ENCODE measurements at places on chromosomes 13 and 19.

GRCh38 chr19:48656840-48657474 is 11.0 kb upstream of the CA11 start:
- DNase-seq: no peak

- DNase-seq: no peak
These were observed 337 bp upstream of the FXYD7 start for GRCh38 chr19:35142606-35143230.

DNA sequence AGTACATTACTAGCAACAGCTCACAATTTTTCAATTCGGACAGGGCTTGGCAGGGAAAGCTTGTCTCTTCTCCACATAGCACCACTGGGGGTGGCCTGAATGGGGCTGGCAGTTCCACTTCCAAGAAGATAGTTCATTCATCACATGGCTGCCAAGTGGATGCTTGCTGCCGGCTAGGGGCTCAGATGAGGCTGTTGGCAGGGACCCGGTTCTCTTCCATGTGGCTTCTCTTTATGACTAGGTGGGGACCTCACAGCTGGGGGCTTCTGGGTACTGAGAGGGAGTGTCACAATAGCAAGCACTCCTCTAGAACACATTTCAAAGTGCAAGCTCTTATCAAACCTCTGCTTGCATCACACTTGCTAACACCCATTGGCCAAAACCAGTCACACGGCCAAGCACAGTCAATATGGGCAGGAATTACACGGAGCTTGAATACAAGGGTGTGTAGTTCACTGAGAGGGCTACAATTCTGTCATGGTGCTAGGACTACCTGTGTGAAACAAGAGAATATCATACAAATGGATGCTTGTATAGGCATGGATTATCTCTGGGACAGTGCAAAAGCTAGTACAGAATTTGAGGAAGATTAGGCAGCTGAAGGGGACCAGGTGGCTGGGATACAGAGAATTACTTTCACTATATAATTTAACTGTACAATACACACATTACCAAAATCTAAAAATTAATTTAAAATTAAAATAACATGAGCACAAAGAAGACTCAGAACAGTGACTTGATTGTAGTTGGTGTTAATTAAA is 32.3 kb downstream of the ATP7B start:
- no peak for DNase-seq

DNA sequence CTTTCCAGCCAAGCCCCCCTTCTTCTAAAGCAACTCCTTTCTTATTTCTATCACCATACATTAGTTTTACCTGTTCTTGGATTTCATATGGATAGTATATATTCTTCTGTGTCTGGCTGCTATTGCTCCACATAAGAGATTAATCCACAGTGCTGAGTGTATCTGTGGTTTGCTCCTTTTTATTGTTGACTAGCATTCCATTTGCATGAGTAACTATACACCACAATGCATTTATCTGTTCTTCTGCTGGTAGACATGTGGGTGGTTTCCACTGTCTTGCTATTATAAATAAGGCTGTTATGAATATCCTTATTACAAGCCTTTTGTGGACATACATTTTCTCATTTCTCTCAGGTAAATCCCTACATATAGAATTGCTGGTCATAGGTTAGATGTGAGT is 138.2 kb downstream of the SLC7A1 start:
- no peak for DNase-seq

GRCh38 chr19:15294561-15294990 is 37.8 kb downstream of the BRD4 start:
- no peak for DNase-seq

- DNase-seq: peak; percentile 78
These were observed 3.0 kb upstream of the ZFP36 start for GRCh38 chr19:39403331-39404312.

GRCh38 chr13:59689057-59689456 is 474.7 kb downstream of the DIAPH3 start:
- DNase-seq: no peak

- DNase-seq: no peak
These were observed 155.5 kb downstream of the PCCA start for GRCh38 chr13:100244431-100244830.

DNA sequence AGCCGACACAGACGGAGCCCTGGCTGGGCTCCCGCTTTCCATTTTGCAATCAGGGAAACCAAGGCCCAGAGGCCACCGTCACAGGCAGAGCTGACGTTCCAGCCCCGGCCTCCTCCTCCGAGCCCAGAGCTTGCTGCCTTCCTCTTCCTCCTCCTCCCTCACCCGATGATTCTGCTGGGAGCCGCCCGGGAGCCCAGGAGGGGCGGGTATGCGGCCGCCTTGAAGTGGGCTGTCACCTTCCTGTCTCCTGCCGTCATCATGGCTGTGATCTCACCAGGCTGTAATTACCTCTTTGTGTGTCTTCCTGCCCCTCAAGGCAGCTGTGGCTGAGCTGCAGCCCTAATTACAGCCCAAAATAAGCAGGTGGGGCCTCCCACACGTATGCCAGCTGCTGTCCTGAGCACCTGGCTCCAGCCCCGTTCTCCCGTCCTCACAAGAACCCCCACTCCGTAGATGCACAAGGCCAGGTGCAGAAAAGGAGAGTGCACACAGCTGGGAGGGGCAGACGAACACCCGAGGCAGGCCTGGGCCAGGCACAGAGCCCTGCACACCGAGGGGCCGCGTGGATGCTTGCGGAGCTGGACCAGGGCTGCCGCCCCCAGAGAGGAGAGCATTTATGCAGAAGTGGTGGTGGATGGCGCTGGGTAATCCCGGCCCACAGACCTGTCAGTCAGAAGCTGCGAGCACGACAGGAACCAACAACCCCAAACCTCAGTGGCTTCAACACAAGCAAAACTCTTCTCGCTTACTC is 4.0 kb downstream of the TPGS1 start:
- peak; percentile 89 for DNase-seq

DNA sequence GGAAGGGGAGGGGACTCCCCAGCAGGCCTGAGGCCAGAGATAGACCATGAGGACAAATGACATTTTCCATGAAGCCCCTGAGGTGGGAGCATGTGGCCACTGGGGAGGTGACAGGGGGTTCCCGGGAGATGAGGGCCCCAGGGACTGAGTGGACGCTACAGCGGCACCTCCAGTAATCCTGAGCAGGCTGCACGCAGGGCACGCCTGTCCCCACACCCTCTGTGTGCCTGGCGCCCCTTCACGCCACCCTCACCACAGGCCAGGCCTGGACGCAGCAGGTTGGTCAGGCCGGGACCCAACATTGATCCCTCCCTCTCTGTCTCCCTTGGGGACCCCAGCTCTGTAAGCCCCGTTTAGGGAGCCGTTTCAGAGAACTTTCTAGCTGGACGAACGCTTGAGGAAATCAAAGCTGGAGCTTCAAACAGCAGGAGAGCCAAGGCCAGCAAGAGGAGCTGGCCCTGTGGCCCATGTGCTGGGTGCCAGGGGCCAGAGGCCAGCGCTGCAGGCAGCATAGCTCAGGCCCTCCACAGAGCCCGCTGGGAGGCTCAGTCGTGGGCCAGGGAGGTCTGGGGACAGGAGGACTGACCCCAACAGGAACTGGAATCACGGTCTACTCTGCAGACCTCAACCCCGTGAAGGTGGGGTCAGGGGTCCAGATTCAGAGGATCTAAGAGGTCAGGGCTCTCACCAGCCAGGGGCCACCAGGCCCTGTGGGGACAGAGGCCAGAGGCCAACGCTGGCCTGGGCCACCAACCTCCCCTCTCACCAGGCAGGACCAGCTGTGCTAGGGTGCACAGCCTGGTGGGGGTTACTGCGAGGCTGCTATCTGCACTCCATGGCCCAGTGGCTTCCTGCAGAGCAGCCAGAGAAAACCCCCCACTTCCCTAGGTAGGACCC is 14.6 kb downstream of the LSM4 start:
- no peak for DNase-seq

GRCh38 chr19:13056052-13056660 is 46.5 kb downstream of the LYL1 start:
- DNase-seq: peak; percentile 87

DNA sequence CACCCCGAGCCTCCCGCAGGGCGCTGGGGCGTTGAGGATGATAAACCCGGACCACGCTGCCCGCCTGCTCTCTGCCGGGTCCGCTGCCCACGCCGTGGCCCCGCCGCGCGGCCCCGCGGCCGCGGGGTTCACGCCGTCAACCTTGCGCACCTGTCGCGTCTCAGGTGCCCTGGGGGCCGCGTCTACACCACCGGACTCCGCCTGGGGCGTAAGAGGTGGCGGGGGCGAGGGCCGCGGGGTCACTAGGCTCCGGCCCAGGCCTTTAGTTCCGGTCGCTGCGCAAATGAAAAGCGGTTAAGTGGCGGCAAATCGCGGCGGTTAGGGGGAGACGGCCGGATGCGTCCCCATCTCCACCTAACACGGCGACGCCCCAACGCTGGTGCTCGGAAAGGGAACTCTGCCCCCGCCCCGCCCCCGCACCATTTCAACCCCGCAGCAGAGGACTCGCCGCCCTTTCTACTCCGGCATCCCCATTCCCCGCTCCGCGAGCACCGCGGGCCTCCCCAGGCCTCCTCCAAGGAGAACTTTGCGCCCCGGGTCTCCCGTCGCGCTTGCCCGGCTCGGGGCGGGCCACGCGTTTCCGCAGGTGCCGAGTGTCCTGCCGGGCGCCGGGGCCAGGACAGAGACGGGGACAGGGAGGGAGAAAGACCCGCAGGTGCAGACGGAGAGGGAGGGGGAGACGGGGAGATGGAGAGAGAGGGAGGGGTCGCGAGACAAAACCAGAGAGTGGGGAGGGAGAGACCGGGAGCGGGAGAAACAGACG is 4.3 kb downstream of the ONECUT3 start:
- DNase-seq: no peak
